Cortex of kidney (tissue), 1 donor: ENCODE measurements at places on chromosomes 12 and 14.

DNA sequence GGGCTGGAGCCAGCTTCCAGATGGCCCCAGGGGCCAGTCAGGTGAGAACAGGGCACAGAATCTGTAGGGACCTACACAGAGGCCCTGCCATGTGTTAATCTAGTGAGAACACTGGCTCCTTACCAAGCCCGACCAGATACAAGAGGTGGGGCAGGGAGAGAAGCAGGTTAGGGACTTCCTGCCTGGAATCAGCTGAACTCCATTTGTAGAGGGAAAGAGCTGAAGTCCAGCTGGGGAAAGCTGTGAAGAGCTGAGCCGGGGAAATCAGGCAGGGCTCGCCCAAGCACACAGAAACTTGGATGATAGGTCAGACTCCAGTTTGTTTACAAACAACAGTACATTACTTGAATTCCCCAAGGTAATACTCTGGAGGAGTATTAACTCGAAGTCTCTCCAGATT lies 46.7 kb downstream of the PTGER2 start:
- DNase-seq: no peak

DNA sequence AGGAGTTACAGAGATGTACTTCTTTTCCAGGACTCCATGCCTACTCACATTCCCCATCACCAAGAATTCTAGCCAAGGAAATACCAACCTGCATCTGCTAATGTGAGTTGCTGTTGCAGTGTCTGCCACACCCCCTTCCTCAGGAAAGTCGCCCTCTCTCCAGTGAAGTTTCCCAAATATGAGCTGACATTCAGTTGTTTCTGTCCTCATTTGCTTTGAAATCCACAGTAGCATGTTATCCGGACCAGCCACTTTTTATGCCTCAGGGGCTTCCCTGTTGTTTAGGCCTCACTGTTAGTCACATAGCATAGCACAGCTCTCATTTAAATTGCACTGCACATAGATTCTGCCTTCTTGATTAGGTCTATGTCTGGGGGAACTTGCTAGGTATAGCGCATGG lies 212.4 kb downstream of the EGLN3 start:
- no peak for DNase-seq

DNA sequence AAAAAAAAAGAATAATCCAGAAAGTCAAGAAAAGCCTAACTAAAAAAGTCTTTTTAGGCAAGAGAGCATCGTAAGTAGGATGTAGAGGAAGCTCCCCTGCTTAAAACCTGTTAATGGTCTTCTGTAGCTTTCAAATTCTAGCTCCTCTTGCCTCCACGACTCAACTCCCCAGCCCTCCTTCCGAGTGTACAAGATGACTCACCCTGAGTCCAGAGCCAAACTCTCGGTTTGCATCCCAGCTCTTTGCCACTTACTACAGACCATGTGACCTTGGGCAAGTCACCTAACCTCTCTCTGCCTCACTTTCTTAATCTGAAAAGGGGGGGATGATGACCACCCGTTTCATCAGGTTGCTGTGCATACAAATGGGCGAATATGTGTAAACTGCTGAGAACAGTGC lies 460.4 kb downstream of the DPF3 start:
- DNase-seq: no peak

DNA sequence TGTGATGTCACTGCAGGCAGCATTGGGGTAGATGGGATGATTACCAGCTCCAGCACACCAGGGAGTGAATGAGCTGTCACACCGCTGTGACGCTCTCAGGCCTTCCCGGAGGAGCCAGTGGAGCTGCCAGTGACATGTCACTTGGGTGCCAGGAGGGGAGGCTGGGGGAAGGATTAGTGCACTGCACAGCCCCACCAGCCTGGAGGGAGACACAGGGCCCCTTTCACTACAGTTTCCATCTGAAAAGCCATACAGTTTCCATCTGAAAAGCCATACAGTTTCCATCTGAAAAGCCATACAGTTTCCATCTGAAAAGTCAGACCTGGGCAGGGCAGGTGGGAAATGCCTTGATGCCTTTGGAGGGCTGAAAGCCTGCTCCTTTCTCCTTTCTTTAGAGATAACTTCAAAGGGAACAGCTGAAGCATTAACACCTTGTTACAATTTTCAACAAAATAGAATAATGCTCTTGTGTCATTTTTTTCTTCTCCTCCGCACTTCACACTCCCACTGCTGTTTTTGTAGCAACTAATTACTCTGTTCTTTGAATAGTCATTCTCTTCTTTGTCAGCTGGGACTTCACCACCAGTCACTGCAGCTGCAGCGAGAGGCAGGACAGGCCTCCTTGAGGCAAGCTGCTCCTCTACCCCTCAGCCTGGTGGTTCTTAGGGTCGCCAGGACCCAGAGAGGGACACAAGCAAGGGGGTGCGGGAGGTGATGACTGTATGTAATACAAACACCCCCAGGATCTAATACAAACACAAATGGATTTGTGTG lies 256.9 kb upstream of the RGS6 start:
- no peak for DNase-seq

GRCh38 chr12:57881475-57881874 lies 34.9 kb upstream of the CTDSP2 start:
- no peak for DNase-seq

GRCh38 chr12:97452230-97452629 lies 10.4 kb upstream of the RMST start:
- DNase-seq: no peak

- DNase-seq: no peak
Measured at GRCh38 chr12:88998421-88998820, 353.9 kb downstream of the DUSP6 start.

DNA sequence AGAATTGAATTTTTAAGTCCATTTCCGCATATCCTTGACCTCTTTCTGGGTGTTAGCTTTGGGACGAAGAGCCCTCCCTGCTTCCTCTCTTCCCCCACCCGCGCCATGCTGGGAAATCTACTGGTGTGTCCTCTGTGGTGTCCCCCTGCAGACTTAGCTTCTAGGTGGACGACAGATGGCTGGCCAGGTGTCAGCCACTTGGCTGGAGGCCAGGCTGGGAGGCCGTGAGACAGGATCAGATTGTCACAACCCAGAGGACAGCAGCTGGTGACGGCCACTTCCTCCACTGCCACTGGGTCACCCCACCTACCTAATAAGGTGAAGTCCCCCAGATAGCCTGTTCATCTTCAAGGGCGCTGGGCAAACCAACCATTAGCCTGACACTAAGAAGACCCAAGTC lies 13.3 kb upstream of the DTX1 start:
- DNase-seq: no peak

DNA sequence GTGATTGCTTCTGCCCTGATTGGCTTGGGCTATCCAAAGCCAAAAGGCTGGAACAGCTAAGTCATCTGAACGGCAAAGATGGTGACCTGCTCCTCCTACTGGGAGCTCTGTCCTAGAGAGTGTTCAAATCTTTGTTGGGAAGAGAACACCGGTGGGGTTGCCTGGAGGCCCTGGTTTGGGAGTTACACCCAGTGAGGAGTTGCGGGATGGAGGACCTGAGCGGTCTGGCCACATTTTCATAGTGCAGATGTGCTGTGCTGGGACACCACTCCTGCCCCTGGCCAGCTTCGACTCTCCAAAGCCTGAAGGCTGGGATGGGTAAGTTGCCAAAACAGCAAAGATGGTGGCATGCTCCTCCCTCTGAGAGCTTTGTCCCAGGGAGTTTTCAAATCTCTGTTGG lies 795.4 kb downstream of the TRHDE start:
- no peak for DNase-seq

DNA sequence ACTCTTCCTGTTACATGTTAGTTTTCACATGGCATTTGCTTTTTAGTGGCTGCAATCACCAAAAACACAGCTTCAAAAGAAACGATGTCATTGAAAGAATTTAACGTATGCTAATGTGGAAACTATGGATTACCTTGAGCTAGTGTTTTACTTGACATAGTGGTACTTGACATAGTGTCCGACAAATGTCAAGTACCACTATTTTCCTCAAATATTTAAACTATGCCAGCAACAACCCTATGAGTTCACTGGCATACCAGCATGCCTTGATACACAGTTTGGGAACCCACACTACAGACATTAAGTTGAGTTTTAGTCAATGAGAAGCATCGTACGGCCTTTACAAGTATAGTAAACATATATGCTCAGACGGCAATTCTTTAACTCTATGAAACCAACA lies 560.3 kb downstream of the GALC start:
- DNase-seq: no peak

- no peak for DNase-seq
Measured at GRCh38 chr14:64064447-64064846, 211.6 kb downstream of the SYNE2 start.

DNA sequence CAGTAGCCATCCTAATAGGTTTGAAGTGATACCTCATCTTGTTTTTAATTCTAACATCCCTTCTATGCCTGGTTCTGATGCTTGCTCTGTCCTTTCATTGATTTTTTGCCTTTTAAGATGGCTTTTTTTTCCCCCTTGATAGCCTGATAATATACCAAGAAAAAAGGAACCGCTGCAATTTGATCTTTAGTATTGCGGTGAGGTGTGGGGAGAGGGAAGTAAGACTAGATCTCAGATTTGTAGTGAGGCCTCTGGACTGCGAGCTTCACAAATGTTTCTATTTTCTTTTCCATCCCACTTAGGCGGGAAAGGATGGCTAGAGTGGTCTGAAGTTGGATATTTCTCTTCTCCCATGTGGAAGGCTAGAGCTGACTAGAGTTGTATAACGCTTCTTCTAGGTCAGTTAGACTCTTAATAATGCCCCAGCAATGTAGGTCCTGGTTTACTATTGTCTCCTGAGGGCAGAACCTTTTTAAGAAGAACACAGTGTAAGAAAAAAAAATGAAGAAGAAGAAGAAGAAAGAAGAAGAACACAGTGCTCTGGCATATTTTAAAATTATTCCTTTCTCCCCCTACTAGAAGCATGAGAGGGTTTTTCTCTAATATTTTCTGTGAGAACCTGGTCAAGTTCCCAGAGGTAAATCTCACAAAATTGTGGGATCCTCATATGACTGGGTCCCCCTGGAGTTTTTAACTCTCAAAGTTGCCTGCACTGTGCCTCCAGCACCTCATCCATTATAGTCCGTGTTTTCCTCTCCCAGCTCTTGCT lies 11.9 kb upstream of the KLRB1 start:
- no peak for DNase-seq

- DNase-seq: no peak
Measured at GRCh38 chr14:94622653-94623421, 10.6 kb downstream of the SERPINA3 start.

DNA sequence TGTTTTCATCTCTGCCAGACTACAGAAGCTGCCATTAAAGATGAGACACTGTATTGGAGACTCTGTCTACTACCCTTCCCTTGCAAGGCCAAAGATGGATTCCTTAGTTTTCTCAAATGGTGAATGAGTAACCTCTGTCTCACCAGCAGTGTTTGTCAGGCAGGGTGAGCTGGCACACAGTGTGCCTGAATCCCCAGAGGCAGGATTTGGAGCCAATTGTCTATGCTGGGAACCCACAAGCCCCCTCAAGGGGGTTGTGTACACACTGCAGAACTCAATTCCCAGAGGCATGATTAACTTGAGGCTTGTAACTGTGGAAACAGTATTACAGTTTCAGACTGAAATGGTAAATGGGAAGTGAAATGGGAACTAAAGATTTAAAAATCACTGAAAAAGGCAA lies 136.8 kb upstream of the PTPRB start:
- no peak for DNase-seq

DNA sequence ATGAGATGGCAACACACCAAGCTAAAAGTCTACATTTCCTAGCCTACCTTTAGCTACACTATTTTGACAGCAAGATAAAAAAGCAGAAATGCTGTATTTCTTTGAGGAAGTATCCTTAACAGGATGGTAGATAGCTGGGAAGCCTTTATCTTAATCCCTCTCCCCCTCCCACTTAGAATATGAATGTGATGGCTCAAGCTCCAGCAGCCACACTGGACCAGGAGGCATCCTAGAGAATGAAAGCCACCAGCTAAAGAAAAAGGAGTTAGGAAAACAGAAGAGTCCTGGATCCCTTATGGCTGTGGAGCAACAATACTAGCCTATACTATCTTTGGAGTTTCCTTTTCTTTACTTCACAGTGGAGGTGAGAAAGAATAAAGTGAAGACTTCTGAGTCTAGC lies 15.1 kb downstream of the NAP1L1 start:
- DNase-seq: no peak

- no peak for DNase-seq
Measured at GRCh38 chr12:117686911-117687377, 281.8 kb downstream of the KSR2 start.

GRCh38 chr14:21626491-21627230 lies 8.1 kb downstream of the OR10G2 start:
- no peak for DNase-seq

DNA sequence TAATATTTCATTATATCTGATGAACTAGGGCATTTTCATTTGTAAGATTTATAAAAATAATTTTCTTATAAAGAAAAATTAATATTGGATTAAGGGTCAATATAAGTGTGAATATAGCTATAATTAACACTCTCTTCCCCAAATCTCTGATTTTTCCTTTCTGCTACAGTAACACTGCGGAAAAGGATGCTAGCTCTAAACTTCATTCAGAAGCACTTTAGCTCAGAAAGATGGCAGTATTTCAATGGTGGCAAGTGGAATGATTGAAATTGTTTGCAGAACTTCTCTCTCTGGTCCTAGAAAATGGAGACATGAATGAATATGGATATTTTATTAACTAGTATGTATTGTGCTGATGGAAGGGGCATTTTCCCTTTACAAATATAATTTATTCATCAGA lies 8.4 kb downstream of the NPAS3 start:
- DNase-seq: no peak

- DNase-seq: no peak
Measured at GRCh38 chr14:81342850-81343580, 57.1 kb downstream of the STON2 start.

- no peak for DNase-seq
Measured at GRCh38 chr14:99272632-99272898, 568 bp upstream of the BCL11B start.

- DNase-seq: no peak
Measured at GRCh38 chr14:77340389-77340788, 19.6 kb downstream of the GSTZ1 start.

GRCh38 chr12:98154850-98155249 lies 360.5 kb upstream of the TMPO start:
- DNase-seq: no peak

- DNase-seq: no peak
Measured at GRCh38 chr14:54257424-54257823, 139.4 kb upstream of the CDKN3 start.

GRCh38 chr12:71524626-71525025 lies 85.0 kb downstream of the LGR5 start:
- no peak for DNase-seq

- no peak for DNase-seq
Measured at GRCh38 chr12:54829511-54829910, 24.8 kb upstream of the MUCL1 start.

- DNase-seq: no peak
Measured at GRCh38 chr12:132216354-132216987, 72.2 kb downstream of the NOC4L start.

DNA sequence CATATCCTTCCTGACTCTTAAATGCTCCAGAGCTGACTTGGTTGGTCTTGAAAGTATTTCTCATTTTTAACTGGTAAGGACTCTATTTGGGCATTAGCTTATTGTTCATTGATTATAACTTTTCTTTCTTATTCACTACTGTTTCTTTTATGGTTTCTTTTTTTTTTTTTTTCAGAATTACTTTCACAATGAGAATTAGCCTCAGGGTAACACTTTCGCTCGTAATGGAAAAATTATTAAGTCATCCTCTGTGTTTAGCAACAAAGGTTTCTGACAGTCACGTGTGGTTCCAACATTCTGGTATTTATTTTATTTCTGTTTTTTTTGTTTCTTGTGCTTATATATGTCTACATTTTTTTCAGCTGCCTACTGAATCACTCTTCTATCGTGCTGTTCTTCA lies 80.0 kb downstream of the METTL25 start:
- DNase-seq: no peak

GRCh38 chr12:53231921-53232645 lies at the start of gene RARG:
RARG (minus strand) TSS chr12:53232209; CDS start chr12:53227545, 4,664 bp downstream.
- DNase-seq: no peak
